ENCODE measurements at places on chromosomes 4 and X.

DNA sequence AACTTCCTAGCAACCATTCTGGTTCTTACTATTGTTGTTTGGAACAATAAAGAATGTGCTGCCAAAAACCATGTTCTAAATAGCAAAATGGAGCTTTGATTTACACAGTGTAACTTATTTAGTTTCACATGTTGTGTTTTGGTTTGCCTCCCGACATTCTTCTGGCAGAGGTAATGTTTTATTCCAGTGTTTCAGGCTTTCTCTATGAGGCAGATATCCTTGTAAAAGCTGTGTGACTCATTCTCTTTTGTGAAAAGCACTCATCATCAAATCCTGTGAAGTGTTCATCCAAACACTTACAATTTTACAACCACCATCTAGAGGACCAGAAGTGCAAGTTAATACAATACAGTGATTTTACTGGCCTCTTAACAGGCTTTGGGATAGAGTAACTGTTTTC is 219.0 kb upstream of the GIMD1 start:
- peak; percentile 40 for DNase-seq

DNA sequence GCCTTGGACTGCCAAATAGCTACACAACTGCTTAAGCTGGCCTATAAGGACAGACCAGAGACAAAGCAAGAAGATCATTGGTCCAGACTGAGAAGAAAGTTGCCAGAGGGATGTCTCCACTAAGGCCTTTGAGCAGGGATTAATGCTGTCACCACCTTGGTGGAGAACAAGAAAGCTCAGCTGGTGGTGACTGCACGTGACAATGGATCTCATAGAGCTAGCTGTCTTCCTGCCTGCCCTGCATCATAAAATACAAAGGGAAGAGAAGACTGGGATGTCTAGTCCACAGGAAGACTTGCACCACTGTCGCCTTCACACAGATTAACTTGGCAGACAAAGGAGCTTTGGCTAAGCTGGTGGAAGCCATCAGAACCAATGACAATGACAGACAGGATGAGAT is 40.5 kb upstream of the FAM120C start:
- no peak for DNase-seq

DNA sequence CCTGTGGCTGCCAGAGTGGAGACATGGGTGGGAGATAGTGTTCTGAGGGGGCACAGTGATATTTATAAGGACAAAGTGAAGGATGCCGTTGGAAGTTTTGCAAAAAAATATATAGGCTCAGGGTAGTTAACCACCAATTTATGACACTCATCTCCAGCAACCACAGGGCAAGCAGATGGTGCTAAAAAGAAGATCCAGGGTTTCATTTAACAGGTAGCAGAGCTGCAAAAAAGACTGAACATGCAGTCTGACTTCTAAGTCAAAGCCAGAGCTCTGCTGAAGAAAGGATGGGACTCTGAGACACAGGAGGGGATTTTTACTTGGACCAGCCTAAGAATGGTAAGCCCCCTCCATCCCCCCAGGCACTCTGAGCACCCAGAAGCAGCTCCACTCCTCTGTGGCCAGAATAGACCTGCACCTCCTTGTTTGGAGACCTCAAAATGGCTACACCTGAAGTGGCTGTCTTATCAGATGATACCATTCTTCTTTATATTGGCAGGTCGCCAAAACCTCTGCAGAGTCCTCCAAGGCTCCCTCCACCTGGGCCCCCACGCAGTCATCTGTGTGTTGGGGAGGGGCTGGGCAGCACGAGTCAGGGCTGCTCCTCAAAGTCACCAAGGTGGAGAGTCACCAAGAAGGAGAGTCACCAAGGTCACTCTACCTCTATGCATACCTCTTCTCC is 161.4 kb upstream of the FAM9B start:
- no peak for DNase-seq

DNA sequence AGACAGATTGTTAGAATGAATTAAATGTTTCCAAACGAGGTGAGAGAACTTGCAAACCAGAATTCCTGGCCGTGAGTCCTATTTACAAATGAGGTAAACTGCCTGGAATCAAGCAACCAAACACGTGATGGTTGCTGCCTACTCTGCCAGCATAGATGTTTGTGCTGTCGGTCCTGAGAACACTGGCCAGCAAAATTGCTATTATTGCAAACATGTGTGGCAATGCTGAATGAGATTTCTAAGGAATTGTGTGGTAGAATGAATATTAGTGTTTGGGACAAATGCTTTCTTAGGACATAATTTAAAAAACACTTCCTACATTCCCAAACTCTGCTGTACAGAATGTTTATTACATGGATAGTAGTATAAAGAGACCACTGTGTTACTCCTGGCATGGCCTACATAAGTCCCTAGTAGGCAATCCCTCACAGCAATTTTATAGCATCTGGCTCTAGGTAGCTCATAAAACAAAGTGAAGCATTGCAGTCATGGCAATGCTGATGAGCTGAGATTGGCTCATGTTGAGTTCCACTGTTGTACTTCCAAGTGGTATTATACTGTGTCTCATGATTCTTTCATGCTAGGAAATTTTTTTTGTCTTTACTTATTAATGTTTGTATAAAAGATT is 605.2 kb upstream of the EPHA5 start:
- no peak for DNase-seq

DNA sequence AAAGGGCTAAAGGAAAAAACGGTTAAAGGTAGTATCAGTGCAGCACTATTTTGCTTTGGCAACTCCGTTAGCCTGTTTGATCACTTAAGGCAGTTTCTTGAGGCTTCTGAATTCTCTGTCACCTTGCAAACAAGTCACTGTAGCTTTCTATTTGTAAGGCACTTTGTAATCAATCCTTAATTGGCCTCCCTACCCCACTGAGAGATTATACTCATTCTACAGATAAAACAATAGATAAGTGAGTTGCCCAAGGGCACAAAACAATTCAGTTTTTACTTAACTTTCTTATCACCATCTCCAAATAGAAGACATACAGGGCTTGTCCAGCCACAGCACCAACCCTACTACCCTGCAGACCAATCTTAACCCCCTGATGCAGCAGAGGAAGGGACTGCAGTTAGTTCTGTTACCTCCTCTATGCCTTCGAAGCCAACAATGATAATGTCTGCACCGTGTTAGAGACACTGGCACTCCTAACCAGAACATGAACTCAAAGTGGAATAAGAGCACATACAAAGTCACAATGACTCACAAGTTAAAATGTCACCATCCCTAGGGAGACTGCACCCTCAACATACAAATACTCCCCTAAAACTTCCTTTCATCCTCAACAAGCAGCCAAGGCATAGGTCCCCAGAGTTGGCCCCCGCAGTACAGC is 1.7 kb downstream of the TMEM185A start:
- DNase-seq: no peak

DNA sequence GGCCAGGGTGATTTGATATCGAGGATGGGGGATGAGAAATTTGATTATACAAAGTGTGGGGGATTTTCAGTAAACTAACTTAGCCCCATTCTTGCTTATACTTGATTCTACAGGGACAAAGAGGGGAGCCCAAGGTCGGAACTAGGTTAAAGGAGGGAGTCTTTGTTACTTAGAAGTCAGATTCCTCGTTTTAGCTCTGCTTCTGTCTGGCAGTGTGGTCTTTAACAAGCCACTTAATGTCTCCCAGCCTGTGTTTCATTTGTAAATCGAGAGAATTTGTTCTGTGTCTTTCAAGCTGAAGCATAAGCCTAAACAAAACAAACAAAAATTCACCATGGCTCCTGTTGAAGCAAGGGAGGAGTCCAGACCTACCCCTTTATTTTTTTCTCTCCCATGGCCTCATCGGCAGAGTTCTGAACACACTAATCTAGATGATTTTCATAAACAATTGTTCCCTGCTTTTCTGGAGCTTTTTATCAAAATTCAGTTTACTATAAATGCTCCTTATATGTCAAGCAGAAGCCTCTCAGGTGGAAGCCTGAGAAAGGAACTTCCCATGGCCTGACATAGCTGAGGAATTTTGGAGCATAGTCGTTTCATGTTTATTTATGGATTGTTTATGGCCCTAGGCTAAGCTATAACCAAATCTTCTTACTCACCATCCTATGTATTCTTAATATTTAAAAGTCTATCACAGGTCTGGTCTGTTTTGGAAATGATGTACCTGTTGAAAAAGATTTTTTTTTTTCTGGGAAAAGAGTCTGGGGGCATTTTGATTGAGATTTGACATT is 62.6 kb upstream of the SYTL5 start:
- DNase-seq: no peak

GRCh38 chr4:187065396-187065795 is 341.7 kb upstream of the FAT1 start:
- no peak for DNase-seq

- DNase-seq: peak; percentile 73
These were observed 128.7 kb upstream of the MID1 start for GRCh38 chrX:10749113-10749512.

- peak; percentile 86 for DNase-seq
These were observed at the start of gene MOB1B for GRCh38 chr4:70901984-70902576. MOB1B (plus strand) TSS chr4:70902369; CDS start chr4:70902537, 168 bp downstream.

- DNase-seq: peak; percentile 2
These were observed 781.2 kb upstream of the DIAPH2 start for GRCh38 chrX:95903490-95903889.

DNA sequence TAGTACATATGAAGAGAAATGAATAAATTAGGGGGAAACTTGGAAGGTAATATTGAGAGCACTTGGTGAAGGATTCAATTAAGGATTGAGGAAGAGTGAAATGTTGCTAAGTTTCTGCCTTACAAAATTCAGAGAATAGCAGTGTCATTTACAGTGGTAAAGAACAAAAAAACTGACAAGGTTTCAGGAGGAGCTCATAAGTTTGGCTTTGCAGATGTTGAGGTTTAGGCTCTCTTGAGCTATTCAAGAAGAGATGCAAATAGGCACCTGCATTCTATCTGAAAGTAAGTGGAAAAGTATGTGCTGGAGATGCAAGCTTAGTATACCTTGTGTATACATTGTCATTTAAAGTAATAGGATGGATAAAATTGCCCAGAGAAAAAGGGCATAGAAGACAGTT is 22.3 kb upstream of the EMCN start:
- DNase-seq: no peak

- DNase-seq: no peak
These were observed 395.5 kb downstream of the ARHGAP24 start for GRCh38 chr4:85870298-85871083.

GRCh38 chr4:123398853-123399626 is 2.4 kb downstream of the SPRY1 start:
- DNase-seq: peak; percentile 71

DNA sequence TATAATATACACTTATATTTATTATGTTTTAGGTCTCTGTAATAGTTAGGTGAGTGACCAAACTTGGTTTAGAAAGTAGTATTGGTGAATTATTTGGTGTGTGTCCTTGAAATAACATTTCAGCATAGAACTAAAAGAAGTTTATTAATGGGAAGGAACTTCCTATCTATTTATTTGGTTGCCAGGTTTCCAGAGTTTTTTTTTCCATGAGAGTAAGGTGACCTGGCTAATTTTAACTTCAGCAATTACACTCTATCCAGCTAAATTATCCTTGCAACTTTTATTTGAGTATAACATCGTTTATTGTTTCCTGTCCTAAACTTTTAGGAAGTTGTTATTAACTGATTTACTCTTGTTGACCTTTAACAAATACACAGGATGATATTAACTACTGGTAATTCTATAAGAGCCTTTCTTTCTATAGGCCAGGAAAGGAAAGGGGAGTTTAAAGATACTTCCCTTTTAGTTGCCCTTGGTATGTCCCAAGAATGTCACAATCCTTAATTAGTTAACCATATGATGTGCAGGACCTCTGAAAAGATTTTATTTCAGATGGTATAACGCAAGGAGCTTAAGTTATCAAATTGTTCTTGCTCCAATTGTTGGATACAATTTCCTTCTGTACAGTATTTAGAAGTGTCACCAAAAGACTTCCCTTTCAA is 18.9 kb downstream of the PRDM8 start:
- no peak for DNase-seq

DNA sequence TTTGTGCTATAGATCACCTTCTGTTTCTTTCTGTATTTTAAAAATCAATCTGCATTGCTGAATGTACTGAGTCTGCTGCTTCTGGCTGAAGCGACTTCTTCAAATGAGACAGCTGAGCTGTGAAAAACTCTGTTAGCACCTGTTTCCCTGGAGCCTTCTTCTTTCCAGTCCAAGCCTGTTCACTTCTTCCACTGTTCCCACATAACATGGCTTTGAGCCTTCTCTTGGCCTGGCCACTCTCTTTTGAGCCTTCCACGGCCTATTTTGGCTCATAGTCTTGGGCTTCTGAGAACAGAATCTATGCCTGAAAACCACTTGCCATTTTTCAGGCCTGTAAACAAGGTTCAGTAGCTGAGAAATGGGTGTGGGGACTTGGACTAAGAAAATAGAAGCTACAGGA is 132.9 kb upstream of the IGFBP7 start:
- DNase-seq: no peak

DNA sequence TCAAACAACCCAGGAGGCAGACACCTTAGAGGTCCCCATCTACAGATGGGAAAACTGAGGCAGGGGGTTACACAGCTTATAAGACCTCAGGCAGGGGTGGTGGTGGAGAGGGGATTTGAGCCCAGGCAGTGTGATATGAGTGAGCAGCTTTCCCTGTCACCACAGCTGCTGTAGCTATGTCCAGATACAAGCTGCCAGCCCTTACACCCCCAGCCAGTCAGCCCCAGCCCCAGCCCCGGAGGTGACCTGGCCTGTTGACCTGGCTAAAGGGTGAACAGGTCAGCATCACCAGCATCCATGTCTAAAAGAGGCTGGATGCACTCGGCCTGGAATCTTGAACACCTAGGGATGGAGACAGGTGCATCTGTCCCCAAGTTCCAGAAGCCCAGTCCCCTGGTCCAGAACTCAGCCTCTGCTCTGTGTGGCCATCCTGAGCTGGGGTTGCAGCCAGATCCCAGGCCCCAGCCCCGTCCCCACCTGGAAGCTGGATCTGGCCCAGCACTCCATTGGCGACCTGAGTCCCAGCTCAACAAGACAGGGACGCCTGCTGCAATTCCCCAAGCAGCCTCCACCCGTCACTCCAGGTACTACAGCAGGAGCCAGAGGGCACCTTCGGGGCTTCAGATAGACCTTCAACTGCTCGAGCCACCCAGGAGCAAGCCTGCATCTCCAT is 89.5 kb downstream of the JAKMIP1 start:
- DNase-seq: no peak

GRCh38 chr4:8437281-8437680 is 3.2 kb downstream of the ACOX3 start:
- DNase-seq: no peak

DNA sequence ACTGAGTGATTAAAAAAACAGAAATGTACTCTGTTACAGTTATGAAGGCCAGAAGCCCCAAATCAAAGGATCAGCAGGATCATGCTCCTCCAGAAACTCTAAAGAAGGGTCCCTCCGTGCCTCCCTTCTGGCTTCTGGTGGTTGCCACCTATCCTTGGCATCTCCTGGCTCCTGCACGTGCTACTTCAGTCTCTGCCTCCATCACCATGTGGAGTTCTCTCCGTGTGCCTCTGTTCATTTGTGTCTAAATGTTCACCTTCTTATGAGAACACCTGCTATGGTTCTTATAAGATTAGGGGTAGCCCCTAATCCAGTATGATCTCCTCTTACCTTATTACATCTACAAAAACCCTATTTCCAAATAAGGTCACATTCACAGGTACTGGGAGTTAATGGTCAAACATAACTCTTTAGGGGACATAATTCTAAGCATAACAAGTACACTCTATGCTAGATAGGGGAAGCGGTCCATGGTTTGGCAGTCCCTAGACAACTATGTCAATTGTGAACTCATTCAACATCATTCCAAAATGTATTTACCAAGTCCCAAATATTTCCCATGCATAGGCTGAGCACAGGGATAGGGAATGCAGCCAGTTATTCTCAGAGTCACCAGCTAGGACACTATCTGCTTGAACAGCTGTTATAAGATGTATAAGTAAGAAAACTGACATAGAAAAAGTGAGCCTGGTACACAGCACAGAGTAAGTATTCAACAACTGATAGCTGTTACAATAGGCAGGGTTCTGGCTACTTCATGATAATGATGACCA is 295.5 kb upstream of the BOD1L1 start:
- no peak for DNase-seq

All from brain microvascular endothelial cell (primary cell).